Ureter (tissue), 1 donor: ENCODE measurements at places on chromosomes 5 and 9.

DNA sequence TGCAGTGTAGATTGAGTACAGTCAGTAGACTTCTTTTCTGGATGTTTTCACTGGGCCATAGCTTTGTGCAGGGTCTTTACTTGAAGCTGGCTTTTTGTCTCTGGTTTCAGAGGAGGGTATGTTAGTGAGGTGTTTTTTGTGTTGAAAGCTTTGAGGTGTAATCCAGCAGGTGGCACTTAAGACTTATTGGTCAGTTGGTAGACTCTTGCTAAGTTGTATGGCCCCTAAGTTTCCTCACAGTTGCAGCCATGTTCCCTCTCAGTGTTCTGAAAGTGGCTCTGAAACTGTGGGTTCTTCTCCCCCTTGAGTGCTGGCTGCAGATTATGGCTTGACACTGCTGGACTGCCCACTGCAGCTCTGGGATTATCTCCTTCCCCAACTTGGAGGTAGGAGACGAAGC is 55.7 kb upstream of the SLC44A1 start:
- DNase-seq, result no peak

DNA sequence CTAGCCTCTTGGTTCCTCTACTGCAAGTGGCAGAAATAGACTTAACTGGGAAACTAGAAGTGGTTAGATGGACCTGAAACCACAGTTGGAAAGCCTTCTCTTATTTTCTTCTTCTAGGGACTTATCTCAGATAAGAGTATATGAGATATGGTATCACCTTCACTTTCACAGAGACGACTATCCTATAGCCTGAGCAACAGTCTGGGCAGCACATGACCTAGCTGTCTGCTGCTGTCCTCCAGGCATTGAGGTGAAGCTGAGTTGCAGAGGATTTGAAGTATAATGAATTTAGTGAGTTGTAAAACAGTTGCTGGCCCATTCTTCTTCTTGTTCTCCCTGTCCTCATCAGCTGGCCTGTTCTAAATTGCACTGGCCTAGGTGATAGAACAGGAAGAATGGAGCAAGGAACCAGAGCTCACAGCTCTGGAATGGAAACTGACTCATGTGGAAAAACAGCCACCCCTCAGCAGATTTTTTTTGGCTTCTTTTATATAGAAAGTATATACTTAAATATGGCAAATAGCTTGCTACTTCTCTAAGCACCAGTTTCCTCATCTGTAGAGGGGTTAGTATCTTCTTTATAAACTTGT is 27.8 kb downstream of the RECK start:
- no peak for DNase-seq

GRCh38 chr9:113349445-113350094 is at the start of gene BSPRY:
TSS of gene BSPRY (plus strand) at chr9:113349541. CDS start at chr9:113349580, 39 bp downstream.
- DNase-seq, result no peak

DNA sequence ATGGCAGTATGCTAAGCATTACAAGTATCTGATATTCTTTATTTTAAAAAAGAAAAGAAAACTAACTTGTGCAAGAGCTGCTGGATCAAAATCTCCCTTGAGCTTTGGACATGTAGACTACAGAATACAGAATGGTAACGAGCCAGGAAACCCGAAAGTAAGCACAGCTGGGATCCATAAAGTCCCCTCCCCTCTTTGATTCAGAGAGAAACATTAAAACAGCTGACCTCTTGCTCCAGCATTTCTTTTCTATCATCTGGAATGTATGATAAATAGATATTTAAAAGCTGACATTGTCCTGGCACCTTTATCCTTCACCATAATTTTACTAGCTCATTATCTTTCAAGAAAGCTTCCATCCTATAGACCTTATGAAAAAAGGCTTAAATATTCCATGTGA is 28.2 kb upstream of the LPAR1 start:
- no peak for DNase-seq

- no peak for DNase-seq
Observed at GRCh38 chr9:116318468-116319374, 165.1 kb downstream of the PAPPA start.

DNA sequence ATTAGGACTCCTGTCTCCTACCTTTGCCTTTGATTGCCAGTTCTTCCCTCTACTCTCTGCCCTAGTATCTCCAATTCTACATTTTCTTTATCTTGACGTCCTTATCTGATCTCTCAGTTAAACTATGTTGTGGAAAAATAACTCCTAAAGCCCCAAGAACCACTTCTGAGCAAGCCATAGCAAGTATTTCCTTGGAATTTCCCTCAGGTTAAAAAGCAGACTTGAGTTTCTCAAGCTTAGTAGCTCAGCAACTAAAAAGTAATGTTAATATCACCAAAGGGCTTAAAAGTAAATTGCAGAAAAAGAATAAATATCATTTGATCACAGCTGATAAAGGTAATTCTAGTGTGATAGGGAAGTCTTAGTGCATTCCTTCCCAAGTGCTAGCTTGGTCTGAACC is 13.2 kb upstream of the HSPB3 start:
- DNase-seq, result no peak

- DNase-seq, result no peak
Observed at GRCh38 chr9:87346061-87346665, 151.5 kb upstream of the DAPK1 start.

GRCh38 chr5:78215972-78216371 is 78.5 kb downstream of the AP3B1 start:
- no peak for DNase-seq
